ENCODE measurements at places on chromosomes 3 and 15. TPM values are rescaled to one million over a fixed set of nuclear protein-coding genes. Genes with fewer than 3 reads are reported as not detected.

RHCG gene
- not detected for total RNA-seq

TM4SF4 gene
- not detected for total RNA-seq

MYO5C gene
- 1.3 TPM for total RNA-seq

AGBL1 gene
- total RNA-seq, result not detected

DNA sequence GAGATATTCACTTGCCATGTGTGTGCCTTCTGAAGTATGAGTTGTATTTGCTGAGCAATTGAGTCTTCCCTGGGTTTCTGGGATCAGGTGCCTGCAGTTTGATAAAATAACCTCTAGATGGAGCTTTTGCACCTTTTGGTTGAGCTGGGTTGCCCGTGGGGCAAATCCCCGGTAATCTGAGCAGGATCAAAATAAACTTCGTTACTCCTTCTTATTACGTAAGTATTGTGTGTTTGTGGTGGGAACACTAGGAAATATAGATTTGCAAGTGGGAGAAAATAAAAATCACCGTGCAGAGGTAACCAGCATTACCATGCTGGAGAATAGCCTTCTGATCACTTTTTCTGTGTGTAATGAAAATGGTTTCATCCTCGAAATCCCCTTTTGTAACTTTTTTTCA, 277.4 kb upstream of the NR2E3 start:
- no peak for DNase-seq

GRCh38 chr3:53833053-53833645, 13.1 kb downstream of the CHDH start:
- no peak for DNase-seq

GRCh38 chr15:48408327-48408726, 77.1 kb downstream of the DUT start:
- DNase-seq, result no peak

DNA sequence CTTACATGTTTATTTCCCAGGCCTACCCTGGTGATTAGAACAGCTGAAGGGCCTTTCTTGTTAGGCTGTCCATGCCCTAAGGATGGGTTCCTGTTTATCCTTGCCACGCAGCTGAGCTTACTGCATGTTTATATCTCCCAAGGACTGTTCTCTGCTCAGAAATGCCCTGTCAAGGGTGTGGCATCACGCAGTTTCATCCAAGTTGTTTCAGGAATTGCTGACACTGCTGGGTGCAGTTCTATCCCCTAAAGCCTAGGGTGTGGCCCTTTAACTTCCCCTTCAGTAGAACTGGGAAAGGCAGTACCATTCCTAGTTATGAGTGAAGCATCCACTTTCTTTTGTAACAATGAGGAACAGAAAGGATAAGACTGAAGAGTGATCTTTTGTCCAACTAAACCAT, 5.0 kb downstream of the ELL3 start:
- DNase-seq, result no peak

- no peak for DNase-seq
Observed at GRCh38 chr3:124227150-124227630, 235.3 kb upstream of the ROPN1 start.

GRCh38 chr3:152355744-152356665, 87.3 kb downstream of the MBNL1 start:
- no peak for DNase-seq

GRCh38 chr3:14422016-14422963, 19.9 kb downstream of the SLC6A6 start:
- DNase-seq, result no peak

DNA sequence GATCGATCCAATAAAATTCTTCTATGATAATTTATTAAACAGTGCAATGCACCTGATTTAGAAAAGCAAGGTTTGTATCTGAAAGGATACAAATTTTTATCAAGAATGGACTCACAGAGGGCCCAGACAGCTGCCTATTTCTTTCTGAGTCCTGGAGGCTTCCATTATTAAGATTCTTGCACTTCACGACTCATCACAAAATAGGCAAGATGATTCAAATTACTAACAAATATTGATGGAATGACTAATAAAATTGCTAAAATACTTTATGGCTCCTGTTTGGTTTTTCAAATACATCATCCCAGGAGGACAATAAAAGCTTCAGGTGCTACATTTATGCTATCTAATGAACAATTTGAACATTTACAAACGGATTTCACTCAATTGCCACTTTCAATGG, 483.0 kb upstream of the AGTR1 start:
- no peak for DNase-seq

DNA sequence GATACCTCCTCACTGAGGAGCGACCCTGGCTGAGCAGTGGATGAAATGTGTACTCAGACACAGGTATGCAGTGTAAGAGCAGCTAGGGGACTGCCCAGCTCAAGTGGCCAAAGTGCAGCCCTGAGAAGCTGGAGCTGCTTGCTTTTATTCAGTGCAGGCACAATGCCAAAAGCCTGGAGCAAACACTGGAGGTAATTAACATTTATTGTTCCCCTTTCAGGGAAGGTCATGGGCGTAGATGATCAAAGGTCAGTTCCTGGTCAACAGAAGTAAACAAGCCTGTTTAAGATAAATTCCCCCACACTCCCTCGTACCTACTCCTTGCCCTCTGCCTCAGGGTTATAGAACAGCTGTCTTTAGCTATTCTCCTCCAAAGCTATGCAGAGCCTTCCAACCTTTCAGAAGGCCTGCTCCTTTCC, 17.5 kb downstream of the PLA2G4F start:
- DNase-seq, result no peak

DNA sequence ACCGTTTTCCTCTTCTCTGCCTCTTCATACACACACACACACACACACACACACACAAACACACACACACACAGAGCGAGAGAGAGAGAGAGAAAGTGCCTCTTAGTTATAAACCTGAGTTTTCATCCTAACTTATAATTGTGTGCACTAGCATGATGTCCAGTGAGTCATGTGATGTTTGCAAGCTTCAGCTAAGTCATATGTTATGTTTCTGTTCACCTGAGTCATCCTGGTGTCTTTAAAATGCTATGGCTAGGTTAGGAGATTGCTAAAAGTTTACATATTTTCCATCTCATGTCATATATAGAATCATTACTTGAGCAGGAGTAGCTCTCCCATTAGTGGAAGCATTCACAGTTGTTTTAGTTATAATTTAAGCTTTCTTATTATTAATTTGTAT, 155.8 kb downstream of the EPHA6 start:
- DNase-seq, result no peak

- no peak for DNase-seq
Observed at GRCh38 chr3:190385731-190386688, 2.0 kb upstream of the CLDN16 start.
